ENCODE measurements at places on chromosomes 5 and 9. TPM values are rescaled to one million over a fixed set of nuclear protein-coding genes. Genes with fewer than 3 reads are reported as not detected.

TICAM2 gene
- total RNA-seq, result 6.8 TPM

SPINK4 gene
- not detected for total RNA-seq

NME5 gene
- total RNA-seq, result 2.9 TPM

IL4 gene
- not detected for total RNA-seq
